ENCODE measurements at places on chromosomes 5 and 9.

GRCh38 chr9:123311250-123311752 lies 42.9 kb upstream of the STRBP start:
- no peak for DNase-seq

DNA sequence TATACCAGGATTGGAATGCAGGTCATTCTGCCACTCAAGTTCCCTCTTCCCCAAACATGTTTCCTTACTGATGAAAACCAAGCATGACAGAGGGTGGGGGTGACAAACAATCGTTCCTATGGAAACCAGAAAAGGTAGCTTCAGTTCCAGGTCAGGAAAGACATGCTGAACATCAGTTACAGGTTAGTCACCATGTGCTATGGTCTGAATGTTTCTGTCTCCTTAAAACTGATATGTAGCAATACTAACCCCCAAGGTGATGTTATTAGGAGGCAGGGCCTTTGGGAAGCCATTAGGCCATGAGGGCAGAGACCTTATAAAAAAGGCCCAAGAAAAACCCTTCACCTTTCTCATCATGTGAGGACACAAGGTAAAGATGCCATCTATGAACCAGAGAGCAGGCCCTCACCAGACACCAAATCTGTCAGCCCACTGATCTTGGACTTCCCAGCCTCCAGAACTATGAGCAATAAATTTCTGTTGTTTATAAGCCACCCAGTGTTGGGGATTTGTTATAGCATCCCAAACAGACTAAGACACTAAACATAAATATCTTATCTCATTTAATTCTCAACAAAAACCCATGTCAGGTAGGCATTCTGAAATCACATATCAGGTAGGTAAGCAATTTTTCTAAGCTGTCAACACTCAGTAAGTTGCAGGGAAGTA lies 15.7 kb upstream of the SH3RF2 start:
- no peak for DNase-seq

- peak; percentile 70 for DNase-seq
Measured at GRCh38 chr5:14145435-14146334, 2.5 kb downstream of the TRIO start.

DNA sequence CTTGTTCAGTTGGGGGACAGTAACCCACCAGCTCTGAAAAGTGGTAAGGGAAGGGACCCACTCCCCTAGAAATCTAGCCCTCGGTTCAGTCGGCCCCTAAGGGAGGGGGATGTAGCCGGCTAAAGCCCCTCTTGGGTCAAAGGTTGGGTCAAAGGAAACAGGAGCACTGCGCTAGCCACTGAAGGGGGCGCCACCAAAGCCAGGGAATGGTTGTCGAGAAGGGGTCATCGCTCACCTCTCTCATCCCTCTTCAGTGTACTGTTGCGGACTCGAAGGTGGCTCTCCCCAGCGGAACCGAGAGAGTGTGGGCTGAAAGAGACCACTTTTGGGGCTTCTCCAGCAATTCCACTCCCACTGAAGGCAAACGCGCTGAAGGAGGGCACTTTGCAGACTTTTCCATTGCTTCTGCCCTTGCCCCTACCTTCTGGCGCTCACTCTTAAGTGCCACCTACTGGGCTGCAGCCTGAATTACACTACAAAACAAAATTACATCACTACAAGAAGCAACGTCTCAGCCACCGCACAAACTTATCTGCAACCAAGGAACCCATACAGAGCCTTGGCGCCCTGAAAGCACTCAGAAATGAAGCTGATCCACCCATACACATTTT lies 396.9 kb downstream of the PDE4D start:
- DNase-seq = no peak

GRCh38 chr9:37324261-37324683 lies 98.2 kb upstream of the GRHPR start:
- no peak for DNase-seq
